ENCODE measurements at places on chromosomes 16 and 17. TPM values are rescaled to one million over a fixed set of nuclear protein-coding genes. Genes with fewer than 3 reads are reported as not detected.

Gene CNTD1
- polyA plus RNA-seq, result 0.71 TPM

Gene ACSM2A
- polyA plus RNA-seq, result not detected

Gene TMEM11
- 66.5 TPM for polyA plus RNA-seq

Gene METRNL
- polyA plus RNA-seq, result 28.4 TPM

Gene GRB7
- polyA plus RNA-seq, result not detected

Gene ITGB3
- 3.5 TPM for polyA plus RNA-seq

Gene CD79B
- polyA plus RNA-seq, result not detected

Gene CBLN1
- polyA plus RNA-seq, result not detected

Gene PERCC1
- not detected for polyA plus RNA-seq

Gene PYY
- polyA plus RNA-seq, result not detected

Gene MAPK8IP3
- polyA plus RNA-seq, result 9.1 TPM

Gene MRM1
- 2.8 TPM for polyA plus RNA-seq

Gene GAS2L2
- polyA plus RNA-seq, result not detected

Gene TMIGD1
- not detected for polyA plus RNA-seq

Gene SCNN1B
- not detected for polyA plus RNA-seq

Gene HCFC1R1
- polyA plus RNA-seq, result 60.4 TPM

Gene ZFP1
- 5.2 TPM for polyA plus RNA-seq

Gene PGAP6
- polyA plus RNA-seq, result 16.4 TPM

Gene TM4SF5
- polyA plus RNA-seq, result not detected

Gene MT1A
- 2.3 TPM for polyA plus RNA-seq

Gene ZNF830
- 10.6 TPM for polyA plus RNA-seq

Gene C17orf107
- polyA plus RNA-seq, result 3.9 TPM

Gene TBX6
- polyA plus RNA-seq, result 0.13 TPM

Gene ZG16B
- polyA plus RNA-seq, result not detected

Gene CES5A
- polyA plus RNA-seq, result not detected

Gene CACNG4
- polyA plus RNA-seq, result not detected

Gene KRTAP9-8
- not detected for polyA plus RNA-seq

Gene RAC3
- 1.8 TPM for polyA plus RNA-seq

Gene ZNF768
- polyA plus RNA-seq, result 5.0 TPM

Gene P2RX5
- 2.8 TPM for polyA plus RNA-seq

Gene CDR2
- polyA plus RNA-seq, result 25.1 TPM

Gene SMIM5
- polyA plus RNA-seq, result 0.16 TPM

Gene ASPA
- polyA plus RNA-seq, result 0.16 TPM

Gene SLC13A2
- polyA plus RNA-seq, result not detected

Gene CHST4
- polyA plus RNA-seq, result not detected

Gene RHBDF2
- polyA plus RNA-seq, result 12.7 TPM

Data from GM23248 (cell line).